ENCODE measurements at places on chromosomes 1 and 21.

- no peak for DNase-seq
Observed at GRCh38 chr1:27348861-27349783, 7.3 kb downstream of the SYTL1 start.

- no peak for DNase-seq
Observed at GRCh38 chr1:121443001-121443540, 258.3 kb downstream of the SRGAP2C start.

- DNase-seq, result no peak
Observed at GRCh38 chr21:39681257-39681656, 63.7 kb upstream of the IGSF5 start.

GRCh38 chr1:225866061-225866837 is 15.9 kb downstream of the TMEM63A start:
- DNase-seq, result no peak

GRCh38 chr1:209531549-209531948 is 52.0 kb upstream of the CAMK1G start:
- DNase-seq, result no peak
